ENCODE measurements at places on chromosomes 2 and 18.

- DNase-seq, result no peak
Observed at GRCh38 chr2:151996243-151997003, 102.4 kb downstream of the CACNB4 start.

DNA sequence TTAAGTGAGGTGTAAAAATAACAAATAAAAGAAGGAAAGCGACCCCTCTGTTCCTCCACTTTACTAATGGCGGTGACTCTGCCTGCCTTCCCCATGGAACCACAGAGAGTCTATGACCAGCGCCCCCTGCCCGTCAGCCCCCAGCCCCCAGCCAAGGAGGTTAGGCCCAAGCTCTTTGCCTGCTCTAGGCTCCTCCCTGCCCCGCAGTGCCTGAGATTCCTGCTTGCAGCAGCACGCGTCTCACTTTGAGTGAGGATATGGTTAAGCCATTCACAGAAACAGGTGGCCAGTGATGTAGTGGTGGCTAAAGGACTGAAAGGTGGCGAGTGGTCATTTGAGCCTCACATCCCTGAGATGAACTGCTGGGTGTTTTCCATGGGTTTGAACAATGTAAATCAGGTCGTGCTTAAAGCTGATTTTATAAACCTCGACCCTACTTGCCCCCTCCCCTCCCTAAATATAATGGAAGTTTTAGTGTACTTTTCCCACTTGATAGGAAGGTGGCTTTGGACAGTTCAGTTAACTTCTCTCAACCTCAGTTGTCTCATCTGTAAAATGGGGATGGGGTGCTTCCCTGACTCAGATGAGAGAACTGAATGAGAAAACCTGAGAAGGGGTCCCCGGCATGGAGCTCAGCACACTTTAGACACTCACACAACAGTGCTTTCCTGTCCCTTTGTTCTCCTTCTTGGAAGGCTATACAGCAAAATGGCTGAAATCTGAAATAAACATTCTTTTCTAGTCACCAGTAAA, 46.5 kb downstream of the IL1RL2 start:
- DNase-seq, result no peak

DNA sequence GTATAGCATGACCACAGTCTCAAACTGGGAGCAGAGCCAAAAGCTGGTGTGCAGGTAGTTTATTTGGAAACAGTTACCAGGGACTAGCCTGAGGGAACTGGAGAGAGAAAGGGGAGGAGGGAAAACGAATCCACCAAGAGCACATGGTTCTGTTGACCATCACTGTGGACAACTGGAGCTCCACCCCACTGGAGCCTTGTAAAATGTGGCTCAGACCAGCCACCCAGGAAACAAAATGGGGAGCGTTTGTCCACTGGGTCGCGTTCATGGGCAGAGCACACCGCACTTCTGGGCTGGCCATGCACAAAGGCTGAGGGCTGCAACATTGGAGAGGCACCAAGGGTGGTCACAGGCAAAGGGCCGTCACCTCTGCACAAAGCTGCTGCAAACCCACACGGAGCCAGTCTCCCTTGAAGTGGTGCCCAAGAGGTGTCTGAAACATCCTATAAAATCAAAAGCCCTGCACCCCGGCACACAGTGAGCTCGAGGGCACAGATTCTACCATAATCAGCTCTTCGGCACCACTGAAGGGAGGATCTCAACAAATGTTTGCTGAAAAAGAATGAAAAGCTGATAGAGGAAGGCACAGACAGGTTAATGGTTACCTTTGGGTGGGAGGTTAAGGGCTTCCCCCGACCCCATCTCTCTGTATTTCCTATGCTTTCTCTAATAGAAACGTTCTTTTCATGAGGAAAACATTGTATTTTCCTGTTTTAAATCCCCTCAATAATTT, 192.9 kb downstream of the INHBB start:
- DNase-seq, result no peak

- no peak for DNase-seq
Observed at GRCh38 chr2:106977717-106978116, 91.8 kb upstream of the ST6GAL2 start.

GRCh38 chr2:16330982-16331381, 334.7 kb downstream of the CYRIA start:
- DNase-seq, result no peak
